T-helper 22 cell (primary cell): ENCODE measurements at places on chromosomes 2 and 18.

DNA sequence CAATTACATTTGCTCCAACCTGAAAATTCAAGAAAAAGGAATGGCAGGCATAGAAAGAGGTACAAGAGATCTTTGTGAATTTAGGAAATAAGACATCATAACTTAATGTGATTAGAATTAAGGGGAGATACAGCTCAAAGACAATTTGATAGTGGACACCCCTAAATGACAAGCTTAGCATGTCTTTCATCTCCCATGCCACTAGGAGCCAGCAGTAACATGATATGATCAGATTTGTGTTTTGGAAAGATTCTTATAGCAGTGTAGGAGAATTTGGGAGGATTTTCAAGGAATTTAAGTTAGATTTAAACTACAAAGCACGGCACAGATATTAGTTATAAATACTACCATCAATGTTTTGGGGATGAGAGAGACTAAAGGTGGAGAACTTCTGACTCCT lies 340.8 kb downstream of the RDH14 start:
- DNase-seq = no peak

DNA sequence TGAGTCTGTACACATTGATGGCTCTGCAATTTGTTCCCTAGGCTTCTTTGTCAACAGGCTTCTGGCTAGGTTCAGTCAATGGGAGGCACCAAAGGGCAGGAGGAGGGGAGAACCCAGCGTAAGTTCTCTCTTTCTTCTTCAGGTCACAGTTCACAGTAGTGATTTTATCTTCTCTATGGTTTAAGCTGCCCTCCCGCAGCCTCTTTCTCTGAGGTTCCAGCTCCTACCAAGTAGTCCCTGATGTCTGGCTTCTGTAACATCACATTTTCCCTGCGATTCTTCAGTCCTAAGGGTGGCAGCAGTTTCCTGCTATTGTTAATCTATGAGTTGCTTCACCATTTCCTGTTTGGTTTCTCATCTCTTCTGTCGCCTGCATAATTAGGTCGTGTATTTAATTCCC lies 107.4 kb downstream of the CPO start:
- DNase-seq = no peak

GRCh38 chr2:203936535-203936934 lies at the start of gene ICOS:
Gene ICOS (plus strand): TSS chr2:203936763. CDS start chr2:203936815, 52 bp downstream.
- peak; percentile 31 for DNase-seq

- no peak for DNase-seq
Measured at GRCh38 chr2:19776941-19777514, 124.8 kb downstream of the TTC32 start.
